Naive B cell (primary cell): ENCODE measurements at places on chromosomes 7 and 10.

- H3K27ac ChIP-seq, result no peak overlapping the region
- no peak for DNase-seq
- H3K36me3 ChIP-seq, result no peaks in the 10 kb centered on the region
- H3K4me1 ChIP-seq, result no peaks in the 10 kb centered on the region
- H3K4me3 ChIP-seq, result no peak overlapping the region
Observed at GRCh38 chr10:103327906-103328305, 23.0 kb downstream of the PCGF6 start.

- H3K27me3 ChIP-seq, result peaks cover 13% of the 10 kb centered on the region
- no peak overlapping the region for H3K4me3 ChIP-seq
- no peak overlapping the region for H3K27ac ChIP-seq
- DNase-seq, result no peak
- H3K36me3 ChIP-seq, result no peaks in the 10 kb centered on the region
Observed at GRCh38 chr10:95505641-95506040, 55.5 kb downstream of the SORBS1 start.

DNA sequence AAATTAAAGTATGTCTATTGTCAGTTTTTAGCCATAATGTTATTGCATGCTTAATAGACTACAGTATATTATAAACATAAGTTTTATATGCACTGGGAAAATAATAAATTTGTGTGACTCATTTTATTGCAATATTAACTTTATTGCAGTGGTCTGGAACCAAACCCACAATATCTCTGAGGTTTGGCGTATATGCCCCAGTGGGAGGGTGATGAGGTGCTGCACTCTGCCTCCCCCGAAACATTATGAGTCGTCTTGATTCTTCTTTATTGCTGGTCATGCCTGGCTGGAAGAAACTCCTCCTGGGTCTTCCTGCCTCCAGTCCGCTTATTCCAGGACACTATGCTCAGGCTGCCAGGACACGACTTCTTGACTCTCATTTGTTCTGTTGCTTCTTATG is 88.4 kb downstream of the MTPN start:
- no peak overlapping the region for H3K4me3 ChIP-seq
- no peak for DNase-seq
- peaks cover 9% of the 10 kb centered on the region for H3K27me3 ChIP-seq

DNA sequence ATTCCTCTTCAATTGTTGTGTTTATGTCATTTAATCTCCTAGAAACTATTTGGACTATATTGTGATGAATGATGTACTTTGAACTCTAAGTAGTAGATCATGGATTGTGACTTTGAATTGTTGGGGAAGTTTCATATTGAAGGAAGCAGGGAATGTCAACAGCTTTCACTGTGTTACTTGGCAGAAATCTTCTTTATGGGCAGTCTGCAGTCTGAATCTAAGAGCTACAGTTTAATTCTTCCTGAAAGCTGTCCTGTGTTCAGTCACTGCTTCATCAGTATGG is 91.6 kb downstream of the PPP1R9A start:
- H3K4me1 ChIP-seq, result peaks cover 6% of the 10 kb centered on the region
- no peak overlapping the region for H3K4me3 ChIP-seq
- DNase-seq, result no peak
- no peaks in the 10 kb centered on the region for H3K36me3 ChIP-seq
- H3K27ac ChIP-seq, result no peak overlapping the region

DNA sequence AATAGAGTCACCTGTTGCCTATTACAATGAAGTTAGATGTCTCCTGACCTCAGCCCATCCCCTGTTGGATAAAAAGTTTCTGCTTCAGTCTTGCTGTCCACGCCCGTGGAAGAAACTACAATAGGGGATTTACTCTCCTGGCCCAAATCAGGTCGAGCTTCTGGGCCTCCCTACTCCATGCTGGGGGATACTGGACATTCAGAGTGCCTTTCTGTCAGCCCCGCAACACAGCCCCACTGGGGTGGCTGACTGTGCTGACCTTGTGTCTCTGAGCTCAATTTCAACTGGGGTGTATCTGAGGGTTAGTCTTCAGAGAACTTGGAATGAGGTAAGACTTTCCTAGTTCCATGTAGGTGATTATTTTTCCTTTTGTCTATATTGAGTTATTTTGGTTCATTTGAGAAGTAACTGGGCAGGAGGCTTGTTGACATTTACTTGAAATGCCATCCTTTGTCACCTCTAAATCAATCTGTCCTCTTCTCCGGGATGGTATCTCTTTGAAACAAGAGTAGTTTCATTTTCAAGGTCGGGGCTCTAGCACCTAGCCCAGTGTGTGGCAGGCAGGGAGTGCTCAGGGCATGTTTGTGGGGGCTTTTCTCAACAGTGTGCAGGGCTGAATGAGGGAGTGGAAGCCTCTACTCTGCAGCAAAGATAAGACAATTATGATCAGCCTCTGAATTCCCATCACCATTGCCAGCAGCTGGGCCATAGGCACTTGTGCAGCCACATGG is 17.7 kb upstream of the CXCL12 start:
- H3K4me1 ChIP-seq, result no peaks in the 10 kb centered on the region
- peaks cover 9% of the 10 kb centered on the region for H3K27me3 ChIP-seq
- no peak overlapping the region for H3K27ac ChIP-seq
- no peak overlapping the region for H3K4me3 ChIP-seq

GRCh38 chr7:116218051-116218645 is 7.8 kb downstream of the TES start:
- no peak overlapping the region for H3K4me3 ChIP-seq
- H3K36me3 ChIP-seq, result no peaks in the 10 kb centered on the region
- DNase-seq, result no peak
- H3K27me3 ChIP-seq, result no peaks in the 10 kb centered on the region

GRCh38 chr7:105835441-105835840 is 41.0 kb downstream of the ATXN7L1 start:
- H3K27ac ChIP-seq, result no peak overlapping the region
- H3K27me3 ChIP-seq, result peaks cover 29% of the 10 kb centered on the region
- no peak for DNase-seq
